Panc1 (cell line): ENCODE measurements at places on chromosomes 13 and 19.

- H3K4me3 ChIP-seq, result peak overlapping the region; percentile 74
- H3K36me3 ChIP-seq, result peaks cover 8% of the 10 kb centered on the region
- no peak for DNase-seq
- peak overlapping the region; percentile 70 for H3K27ac ChIP-seq
- H3K4me1 ChIP-seq, result 0 out of 2 replicates have a peak, but pooled peaks cover 4% of the 10 kb centered on the region
Observed at GRCh38 chr19:9836021-9836420, 903 bp downstream of the PIN1 start.

DNA sequence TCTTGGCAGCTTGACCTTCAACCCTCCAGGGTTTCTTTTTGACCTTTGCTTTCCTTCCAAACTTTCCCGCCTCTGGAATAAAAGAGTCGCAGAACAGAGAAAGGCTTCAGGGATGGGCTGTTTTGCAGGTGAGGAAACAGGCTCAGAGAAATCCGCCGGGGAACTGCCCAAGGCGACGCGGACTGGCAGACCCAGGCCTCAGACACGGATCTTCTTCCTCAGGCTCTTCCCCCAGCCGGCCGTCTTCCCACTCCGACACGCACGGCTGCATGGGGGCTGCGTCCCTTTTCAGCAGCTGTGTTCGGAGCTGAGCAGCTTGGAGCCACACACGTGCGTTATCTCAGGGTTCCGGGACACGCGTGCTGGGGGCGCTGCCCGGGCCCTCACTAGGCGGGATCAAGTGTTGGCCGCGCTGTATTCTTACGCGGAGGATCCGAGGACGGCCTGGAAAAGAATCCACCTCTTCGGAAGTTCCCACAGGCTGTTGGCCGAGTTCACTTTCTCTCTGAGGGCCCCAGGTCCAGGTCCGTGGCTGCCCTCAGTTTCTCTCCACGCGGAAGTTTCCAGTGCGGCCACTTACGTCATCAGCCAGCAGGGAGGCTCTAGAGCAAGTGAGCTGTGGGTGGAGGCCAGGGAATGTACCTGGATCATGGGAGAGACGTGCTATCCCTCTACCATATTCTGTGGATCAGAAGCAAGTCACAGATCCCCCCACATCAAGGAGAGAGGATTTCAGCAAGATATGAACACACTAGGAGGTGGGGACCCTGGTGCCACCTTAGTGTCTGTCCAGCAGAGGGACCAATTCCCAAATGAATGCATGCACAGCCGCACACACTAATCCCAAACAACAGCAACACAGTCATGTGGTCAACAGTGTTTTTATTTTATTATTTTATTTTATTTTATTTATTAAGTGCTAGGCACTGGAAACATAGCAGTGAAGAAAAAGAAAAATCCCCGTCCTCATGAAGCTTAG is 100.4 kb downstream of the ING1 start:
- no peaks in the 10 kb centered on the region for H3K4me1 ChIP-seq
- H3K36me3 ChIP-seq, result no peaks in the 10 kb centered on the region
- DNase-seq, result no peak
- no peak overlapping the region for H3K27ac ChIP-seq
- H3K4me3 ChIP-seq, result no peak overlapping the region

- no peak overlapping the region for H3K4me3 ChIP-seq
- no peaks in the 10 kb centered on the region for H3K4me1 ChIP-seq
- no peak overlapping the region for H3K27ac ChIP-seq
- no peaks in the 10 kb centered on the region for H3K27me3 ChIP-seq
- no peak for DNase-seq
- H3K36me3 ChIP-seq, result no peaks in the 10 kb centered on the region
Observed at GRCh38 chr13:87331178-87331577, 340.0 kb upstream of the SLITRK5 start.

DNA sequence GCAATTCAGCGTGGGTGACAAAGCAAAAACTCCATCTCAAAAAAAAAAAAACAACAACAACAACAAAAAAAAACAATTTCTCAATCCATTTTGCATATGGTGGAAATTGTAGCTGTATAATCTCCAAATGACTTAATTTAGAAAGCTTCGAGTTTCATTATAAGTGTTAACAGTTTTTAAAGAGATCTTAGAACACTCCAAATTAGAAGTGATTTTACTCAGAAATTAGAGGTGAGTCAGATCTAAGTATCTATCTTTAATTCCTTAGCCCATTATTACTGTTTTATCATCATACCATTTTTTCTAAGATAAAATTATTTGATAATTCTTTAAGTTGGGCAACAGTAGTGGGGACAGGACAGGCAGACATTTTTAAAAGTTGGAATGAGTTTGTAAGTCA is 60.5 kb downstream of the ZMYM2 start:
- no peak overlapping the region for H3K4me3 ChIP-seq
- H3K36me3 ChIP-seq, result no peaks in the 10 kb centered on the region; the same call in none of the 2 replicates
- H3K4me1 ChIP-seq, result no peaks in the 10 kb centered on the region
- DNase-seq, result no peak

DNA sequence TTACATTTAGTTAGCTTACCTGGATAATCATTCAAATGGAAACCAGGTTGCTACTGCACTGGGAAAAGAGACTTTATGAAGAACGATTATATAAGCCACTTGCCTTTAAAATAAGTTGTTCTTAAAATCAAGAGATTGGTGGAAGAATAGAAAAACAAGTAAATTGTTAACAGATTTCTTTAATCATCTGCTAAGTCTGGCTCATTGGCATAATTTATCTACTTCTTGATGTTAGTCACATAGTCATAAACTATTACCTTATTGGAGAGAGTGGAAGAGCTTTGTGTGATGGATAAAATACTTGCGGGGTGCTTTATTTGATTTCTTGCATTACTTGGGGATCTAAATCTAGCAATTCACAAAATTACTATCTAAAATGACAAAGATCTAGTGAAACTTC is 6.8 kb downstream of the LSM14A start:
- H3K27ac ChIP-seq, result no peak overlapping the region
- no peaks in the 10 kb centered on the region for H3K27me3 ChIP-seq
- peaks cover 10% of the 10 kb centered on the region; the same call in 1 of the 2 replicates for H3K36me3 ChIP-seq
- H3K4me1 ChIP-seq, result peaks cover 67% of the 10 kb centered on the region
